ENCODE measurements at places on chromosomes 2 and 18.

GRCh38 chr2:27992787-27993401, 102.4 kb downstream of the BABAM2 start:
- no peak for DNase-seq

DNA sequence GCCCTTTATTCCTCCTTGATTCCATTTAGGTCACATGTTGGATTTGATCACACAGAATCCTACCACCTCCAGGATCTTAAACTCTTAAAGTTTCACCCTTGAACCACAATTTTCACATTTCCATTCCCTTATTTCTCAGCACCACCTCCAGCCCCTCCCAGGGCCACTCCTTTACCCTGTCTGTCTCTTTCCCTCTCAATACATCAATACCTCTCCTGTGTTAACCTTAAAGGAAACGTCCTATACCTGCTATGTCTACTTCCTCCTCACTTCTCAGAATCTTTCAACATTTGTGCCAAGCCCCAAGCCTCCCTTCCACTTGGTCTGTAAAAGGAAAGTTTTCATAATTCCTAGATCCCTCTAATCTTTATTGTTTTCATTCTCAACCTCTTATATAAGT, 158.8 kb downstream of the BAZ2B start:
- DNase-seq, result no peak

DNA sequence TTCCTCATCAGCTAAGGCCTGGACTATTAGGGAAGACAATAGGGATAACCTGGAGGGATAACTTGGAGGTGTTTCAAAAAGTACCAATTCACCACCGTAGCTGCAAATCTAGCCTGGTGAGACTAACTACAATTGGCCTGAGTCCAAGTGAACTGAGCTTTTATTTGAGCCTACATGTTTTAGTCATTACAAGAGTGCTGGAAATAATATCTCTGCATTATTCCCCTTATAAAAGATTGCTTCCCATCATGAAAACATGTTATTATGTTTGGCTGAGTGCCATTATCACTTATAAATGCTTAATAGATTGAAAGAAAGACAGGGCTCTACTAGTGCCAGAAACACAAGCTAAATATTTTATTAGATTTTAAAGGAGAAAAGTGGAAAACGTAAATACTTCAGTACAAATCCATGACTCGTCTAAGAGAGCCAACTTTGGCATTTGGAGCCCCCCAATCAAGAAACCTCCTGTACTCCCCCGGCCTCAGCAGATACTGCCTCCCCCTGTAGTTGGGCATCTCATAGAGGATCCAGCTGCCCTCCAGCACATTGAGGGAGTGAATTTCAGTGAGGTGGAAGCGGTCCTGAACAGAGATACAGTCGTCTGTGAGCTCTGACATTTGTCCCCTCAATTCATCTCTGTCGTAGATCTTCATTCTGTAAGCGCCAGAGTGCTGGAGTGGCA, 3.6 kb downstream of the CRYGB start:
- peak; percentile 42 for DNase-seq

DNA sequence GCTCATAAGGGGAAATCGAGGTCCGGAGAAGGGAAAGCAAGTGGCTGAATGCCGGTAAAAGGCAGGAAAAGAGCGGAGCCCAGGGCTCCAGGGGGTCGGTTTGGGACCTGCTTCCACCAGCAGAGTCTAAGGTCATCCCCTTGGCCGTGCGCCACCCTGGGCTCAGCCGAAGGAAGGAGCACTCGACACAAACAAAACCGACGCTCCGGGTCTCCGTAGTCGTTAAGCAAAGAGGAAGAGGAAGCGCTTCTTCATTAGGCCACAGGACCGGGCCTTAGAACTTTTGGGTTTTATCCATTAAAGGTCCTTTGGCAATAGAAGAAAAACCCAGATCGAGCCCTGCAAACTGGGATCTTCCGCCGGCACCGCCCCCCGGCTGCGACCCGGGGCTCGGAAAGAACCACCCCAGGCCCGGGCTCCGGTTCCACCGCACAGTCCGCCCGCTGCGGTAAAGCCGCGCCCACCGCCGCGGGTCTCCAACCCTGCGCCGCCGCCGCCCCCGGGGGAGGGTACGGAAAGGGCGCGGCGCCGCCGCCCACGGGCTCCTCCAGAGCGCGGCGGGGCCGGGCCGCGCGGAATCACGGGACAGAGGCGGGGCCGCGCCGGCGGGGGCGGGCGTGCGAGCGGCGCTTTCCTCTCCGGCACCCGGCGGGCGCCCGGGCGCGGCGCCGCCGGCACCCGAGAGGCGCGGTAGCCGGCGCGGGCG, at the start of gene TTL:
Gene TTL (plus strand): TSS at position 629 of the 706 bp plus-strand sequence. CDS start 189 bp downstream, outside the sequence.
- peak; percentile 25 for DNase-seq

- no peak for DNase-seq
These were observed 160.2 kb downstream of the GBX2 start for GRCh38 chr2:236008006-236008405.

DNA sequence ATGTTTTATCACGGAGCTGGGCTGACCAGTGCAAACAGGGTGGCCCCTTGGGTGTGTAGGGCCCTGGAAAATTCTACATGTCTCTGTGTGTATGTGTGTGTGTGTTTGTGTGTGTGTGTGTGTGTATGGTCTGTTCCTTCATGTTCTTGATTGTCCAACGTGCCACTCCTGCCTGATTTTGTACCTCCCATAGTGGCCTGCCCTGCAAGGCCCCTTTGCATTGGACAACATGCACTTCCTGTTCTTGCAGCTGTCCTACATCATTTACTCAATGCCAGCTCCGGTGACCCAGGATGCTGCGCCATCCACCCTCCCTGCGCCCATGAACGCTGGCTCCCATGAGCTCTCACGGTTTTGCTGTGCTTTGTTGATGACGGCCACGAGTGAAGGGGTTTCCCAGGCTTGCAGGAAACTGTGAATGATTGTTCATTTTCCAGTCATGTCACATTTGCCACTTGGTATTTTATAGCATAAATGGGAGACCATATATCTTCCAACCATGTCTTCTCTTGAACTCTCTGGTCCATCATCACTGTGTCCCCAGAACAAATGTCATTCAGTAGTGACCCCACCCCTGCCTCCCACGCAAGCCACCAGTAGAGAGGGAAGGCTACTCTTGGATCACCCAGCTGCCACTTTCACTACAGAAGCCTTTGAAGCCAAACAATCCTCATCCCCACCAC, 69.7 kb upstream of the NCK2 start:
- DNase-seq, result no peak

- DNase-seq, result no peak
These were observed 258.9 kb downstream of the CYRIA start for GRCh38 chr2:16406496-16407289.

- no peak for DNase-seq
These were observed 81.2 kb downstream of the SMAD7 start for GRCh38 chr18:48869591-48869990.

GRCh38 chr18:30967701-30968100, 74.8 kb downstream of the DSC3 start:
- no peak for DNase-seq

DNA sequence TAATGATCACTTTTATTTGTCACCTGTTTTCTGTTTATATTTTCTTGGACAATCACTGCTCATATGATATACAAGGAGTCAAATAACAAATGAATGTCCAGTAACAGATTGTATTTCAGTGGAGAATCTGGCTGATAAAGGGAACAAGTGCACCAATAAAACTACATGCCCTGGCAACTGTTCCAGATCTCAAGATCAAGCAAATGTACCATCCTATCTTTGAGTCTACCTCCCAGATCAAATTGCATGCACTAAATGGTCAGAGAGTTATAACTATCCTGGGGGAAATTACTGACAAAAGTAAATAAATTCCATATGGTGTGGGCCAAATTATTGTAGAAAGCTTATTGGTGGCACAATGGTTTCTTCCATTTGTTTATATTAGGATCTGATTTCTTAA, 452.8 kb downstream of the MBD2 start:
- DNase-seq, result no peak

DNA sequence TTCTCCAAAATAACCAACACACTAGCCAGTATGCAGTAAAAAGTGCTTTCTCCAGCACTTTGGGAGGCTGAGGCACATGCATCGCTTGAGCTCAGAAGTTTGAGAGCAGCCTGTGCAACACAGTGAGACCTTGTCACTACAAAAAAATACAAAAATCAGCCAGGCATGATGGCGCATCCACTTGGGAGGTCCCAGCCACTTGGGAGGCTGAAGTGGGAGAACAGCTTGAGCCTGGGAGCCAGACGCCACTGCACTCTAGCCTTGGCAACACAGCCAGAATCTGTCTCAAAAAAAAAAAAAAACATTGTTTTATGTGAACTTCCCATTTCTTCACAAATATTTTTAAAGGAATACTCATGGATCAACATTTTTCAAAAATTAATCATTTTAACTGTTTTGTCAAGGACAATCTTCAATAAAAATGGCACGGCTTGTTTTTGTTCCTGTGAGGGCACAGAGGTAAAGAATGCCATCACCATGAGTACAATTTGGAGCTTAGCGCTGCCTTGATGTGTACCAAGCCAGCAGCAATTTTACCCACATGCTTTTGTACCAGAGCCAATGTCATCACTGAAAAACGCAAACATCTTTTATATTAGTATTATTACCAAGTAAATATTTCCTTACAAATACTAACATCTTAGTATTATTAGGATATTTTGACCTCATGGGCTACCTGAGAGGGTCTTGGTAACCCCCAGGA, 26.7 kb downstream of the RAB1A start:
- peak; percentile 90 for DNase-seq

DNA sequence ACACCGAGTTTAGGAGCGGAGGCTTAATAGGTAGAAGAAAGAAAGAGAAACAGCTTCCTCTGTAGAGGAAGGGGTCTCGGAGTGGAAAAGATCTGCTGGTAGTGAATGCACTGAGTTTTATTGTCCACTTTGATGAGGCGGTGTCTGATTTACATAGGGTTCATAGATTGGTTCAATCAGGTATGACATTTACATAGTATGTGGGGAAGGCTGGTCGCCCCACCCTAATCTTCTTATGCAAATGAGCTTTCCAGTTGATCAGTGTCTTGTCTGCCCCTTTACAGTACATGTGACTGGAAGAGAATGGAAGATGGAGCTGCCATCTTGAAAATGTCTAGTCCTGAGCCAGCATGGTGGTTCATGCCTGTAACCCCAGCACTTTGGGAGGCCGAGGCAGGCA, 19.9 kb upstream of the CNOT11 start:
- no peak for DNase-seq

GRCh38 chr2:119377993-119378345, 11.2 kb downstream of the DBI start:
- DNase-seq, result no peak

DNA sequence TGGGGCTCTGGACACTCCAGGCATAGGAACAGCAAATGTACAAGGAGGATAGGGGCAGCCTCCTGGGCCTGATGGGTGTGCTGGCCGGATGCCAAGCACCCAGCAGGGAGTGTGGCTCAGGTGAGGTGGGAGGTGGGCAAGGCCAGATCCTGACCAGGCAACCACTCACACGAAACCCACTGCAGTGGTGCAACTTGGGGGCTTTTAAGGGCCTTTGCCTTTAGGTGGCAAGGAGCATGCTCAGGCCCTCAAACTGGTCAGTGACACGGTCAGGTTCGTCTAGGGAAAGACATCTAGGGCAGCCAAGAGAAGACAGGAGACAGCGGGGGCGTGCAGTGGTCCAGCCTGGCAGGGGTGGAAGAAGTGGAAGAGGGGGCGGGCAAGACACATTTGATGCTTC, 18.4 kb upstream of the TEX51 start:
- no peak for DNase-seq

DNA sequence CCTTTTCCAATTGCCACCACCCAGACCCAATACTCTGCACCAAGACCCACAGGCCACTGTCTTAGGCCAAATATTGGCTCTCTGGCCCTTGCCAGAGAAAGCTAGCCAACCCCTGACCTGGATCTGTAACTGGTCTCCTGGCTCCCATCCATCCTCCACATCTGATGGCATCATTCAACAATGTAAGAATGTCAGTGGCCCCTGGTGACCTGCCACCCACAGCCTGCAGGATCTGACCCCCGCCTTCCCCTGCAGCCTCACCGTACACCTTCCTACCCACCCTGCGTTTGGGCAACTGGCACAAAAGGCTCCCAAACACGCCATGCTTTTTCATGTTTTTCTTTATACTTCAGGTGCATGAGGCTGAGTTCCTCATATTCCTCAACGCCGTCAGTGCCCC, 60.0 kb upstream of the ASAP2 start:
- DNase-seq, result no peak

DNA sequence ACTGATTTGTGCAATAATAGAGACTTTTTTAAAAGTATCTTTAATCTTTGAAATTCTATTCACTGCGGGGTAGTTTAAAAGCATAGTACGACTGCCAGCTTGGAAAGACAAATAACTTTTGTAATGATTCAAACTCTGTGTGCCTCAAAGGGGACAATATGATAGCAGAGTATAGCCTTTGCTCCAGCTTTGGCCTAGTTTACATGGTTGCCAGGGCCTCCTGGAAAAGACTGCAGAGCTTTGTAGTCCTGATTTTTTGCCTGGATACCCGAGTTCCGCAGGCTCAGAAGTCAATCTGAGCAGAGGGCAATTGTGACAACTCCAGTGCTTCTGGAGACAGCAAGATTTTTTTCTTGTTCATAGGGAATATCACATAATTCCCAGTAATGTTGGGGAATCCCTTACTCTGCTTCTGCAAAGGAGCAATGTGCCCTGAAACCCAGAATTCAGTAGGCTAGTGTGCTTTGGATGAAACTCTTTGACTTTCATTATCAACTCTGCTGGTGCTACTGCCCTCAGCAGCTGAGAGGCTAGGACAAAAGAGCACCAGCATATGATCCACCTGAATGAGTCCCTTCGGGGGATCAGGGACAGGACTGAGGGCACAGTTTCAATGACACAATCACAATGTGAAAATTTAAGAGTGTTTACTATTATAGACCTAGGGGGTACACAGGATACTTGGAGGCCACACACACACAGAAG, 768.1 kb downstream of the TMEM182 start:
- DNase-seq, result no peak

GRCh38 chr2:29053670-29054400, 20.5 kb downstream of the PCARE start:
- no peak for DNase-seq

- DNase-seq, result no peak
These were observed 26.7 kb upstream of the FAM237A start for GRCh38 chr2:206615417-206616089.

DNA sequence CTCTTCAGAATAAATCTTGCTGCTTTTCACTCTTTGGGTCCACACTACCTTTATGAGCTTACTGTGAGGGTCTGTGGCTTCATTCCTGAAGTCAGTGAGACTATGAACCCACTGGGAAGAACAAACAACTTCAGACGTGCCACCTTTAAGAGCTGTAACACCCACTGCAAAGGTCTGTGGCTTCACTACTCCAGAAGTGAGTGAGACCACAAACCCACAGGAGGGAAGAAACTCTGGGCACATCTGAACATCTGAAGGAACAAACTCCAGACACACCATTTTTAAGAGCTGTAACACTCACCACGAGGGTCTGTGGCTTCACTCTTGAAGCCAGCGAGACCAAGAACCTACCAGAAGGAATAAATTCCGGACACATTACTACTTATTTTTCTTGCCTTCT, 964.1 kb upstream of the NXPH2 start:
- no peak for DNase-seq

GRCh38 chr2:226057914-226058313, 658.4 kb downstream of the NYAP2 start:
- DNase-seq, result no peak

GRCh38 chr2:105383432-105384166, 15.3 kb downstream of the FHL2 start:
- DNase-seq, result no peak

- peak; percentile 93 for DNase-seq
These were observed 187.5 kb downstream of the LTBP1 start for GRCh38 chr2:33134086-33134771.
